ENCODE measurements at places on chromosomes 6 and 20.

DNA sequence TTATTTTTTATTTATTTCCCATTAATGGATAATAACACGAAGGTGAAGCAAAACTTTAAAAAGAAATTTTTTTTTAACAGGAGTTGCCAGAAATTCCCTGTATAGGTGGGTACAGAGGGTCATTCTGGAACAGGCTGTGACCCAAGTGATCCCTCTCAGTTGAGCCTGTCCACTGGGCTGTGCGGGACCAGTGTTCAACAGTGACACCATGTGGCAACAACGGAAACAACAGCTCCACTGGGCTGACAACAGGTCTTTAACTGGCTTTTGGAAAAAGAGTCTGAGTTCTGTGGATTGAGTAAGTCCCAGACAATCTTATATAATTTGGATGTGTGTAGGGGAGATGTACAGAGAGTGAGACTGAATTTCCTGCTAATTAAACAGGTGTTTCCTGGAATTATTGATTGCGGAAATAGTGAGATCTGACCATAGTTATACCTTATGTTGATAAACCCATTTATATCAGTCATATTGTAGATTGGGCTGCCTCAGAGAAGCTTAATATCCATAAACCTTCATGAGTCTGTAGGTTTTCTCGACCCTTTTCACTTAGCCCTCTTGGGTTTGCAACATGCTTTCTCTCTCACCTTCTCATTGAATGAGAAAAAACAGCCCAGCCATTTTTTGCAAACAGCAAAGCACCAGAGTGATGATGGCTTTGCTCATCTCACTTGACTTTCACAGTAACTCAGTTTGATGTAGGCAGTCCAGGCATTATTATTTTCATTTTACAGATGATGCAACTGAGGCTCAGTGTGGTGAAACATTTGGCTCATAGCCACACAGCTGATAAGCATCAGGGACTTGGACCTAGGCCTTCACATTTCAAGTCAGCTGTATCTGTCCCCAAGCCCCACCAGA lies 17.5 kb downstream of the KIAA1755 start:
- DNase-seq, result no peak

DNA sequence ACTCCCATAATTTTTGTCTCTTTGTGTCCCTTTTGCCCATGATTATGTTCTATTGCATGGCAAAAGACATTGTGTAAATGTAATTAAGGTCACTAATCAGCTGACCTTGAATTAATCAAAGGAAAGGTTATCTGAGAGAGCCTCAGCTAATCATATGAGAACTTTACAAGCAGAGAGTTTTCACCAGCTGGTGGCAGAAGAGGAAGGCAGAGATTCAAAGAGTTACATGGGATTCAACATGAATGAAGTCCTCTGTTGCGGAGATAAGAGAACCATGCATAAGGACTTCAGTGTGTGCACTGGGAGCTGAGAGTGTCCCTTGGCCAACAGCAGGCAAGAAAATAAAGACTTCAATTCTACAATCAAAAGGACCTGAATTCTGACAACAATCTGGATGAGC lies 494.1 kb upstream of the ARID1B start:
- DNase-seq, result no peak

- no peak for DNase-seq
Measured at GRCh38 chr6:136408204-136408603, 118.6 kb upstream of the BCLAF1 start.

DNA sequence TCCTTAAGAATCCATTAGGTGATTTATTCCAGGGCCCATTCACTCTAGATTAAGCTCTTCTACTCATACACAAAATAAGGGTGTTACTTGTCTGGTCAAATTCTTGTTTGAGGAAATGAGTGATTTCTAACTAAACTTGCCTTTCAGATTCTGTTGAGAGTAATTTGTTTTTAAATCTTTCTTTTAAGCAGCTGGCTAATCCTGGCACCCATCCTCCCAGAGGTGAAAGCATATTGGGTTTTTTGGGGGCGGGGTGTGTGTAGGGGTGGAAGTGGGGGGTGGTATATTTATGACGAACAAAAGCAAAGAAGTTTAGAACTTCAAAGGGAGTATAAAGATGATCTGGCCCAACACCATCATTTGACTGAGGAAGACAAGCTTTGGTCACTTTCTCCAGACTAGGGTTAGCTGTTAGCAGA lies 94.7 kb downstream of the RTN4IP1 start:
- no peak for DNase-seq

DNA sequence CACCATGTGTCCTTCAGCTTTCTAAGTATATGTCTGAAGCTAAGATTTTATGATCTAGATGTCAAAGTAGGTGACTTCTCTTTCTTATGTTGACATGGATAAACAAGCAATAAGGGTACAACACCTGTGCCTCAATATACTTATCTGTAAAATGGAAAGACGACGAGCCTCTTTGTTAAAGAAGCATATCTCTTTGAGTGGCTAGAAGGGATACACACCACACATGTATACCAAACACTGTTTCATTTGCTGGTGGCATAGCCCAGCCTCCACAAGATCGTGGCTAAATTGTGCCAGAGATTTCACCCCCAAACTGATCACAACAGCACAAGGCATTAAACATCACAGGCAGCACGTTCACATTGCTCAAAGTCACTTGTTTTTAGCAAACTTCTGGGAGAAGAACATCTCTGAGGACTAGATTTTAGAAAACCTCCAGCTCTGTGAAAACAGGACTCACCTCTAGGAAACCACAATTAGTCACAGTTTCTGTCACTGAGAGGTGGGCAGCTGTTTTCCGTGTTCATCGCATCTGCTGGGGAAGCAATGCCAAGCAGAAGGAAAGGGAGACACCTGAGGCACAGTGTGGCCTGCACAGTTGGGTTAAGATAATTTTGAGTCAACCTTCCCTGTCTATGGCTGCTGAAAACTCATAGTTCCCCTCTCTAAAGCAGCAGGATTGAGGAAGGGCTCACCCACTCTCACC lies 263.0 kb upstream of the PLCB4 start:
- no peak for DNase-seq

- no peak for DNase-seq
Measured at GRCh38 chr6:2183246-2183645, 62.2 kb downstream of the GMDS start.

DNA sequence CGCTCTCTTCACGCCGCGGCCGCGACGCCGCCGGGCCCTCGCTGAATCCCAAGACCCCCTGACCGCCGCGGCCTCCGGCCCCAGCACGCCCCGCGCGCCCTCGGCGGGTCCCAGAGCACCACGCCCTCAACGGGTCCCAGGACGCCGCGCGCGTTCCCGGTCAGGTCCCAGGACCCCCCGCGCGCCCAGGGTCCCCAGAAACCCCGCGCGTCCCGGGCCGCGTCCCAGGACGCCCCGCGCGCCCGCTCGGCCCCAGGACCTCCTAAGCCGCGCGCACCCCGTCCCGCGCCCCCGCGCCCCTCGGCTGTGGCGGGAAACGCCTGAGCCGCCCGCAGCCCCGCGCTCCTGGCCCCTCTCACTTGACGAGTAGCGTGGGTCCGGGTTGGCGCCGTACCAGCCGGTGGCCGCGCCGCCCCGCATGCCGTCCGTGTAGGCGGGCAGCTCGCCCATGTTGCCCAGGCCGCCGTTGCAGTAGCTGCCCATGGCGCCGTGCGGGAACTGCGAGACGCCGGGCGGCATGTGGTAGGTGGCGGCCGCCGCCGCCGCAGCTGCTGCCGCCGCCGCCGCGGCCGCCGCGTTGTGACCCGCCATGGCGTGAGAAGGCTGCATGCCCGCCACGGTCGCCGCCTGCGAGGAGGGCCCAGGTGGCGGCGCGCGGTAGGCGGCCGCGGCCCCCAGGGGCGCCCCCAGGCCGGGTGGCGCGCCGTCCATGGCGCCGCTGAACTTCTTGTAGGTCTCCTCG lies 556 bp downstream of the NKX2-4 start:
- DNase-seq, result peak; percentile 29

- no peak for DNase-seq
Measured at GRCh38 chr20:58837717-58838116, 13.0 kb downstream of the GNAS-AS1 start.

GRCh38 chr6:25219917-25220278 lies 59.3 kb upstream of the CARMIL1 start:
- no peak for DNase-seq

GRCh38 chr20:58173930-58174707 lies 54.3 kb downstream of the ANKRD60 start:
- no peak for DNase-seq

GRCh38 chr6:29981211-29981812 lies 39.0 kb downstream of the HLA-A start:
- no peak for DNase-seq

GRCh38 chr6:105867277-105867676 lies 218.9 kb upstream of the PRDM1 start:
- no peak for DNase-seq

DNA sequence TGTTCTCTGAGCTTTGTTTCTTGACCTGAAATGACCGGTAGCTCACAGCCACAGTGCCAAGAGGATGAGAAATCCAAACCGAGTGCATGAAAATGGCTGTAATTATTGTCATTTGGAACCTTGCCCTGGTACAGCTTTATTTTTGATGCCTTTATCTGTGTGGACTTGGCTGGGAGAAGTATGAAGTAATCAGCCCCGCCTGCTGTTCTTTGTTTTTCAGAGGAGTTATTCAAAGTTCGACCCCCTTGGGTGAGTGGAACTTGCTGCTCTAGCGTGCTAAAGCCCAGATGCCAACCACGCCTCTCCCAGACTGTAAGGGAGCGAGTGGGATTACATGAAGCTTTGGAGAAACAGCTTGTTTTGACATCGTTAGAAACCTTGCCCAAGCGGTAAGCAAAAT lies 48.3 kb downstream of the ECT2L start:
- DNase-seq, result no peak

- DNase-seq, result no peak
Measured at GRCh38 chr6:109781001-109781400, 89.9 kb downstream of the FIG4 start.

GRCh38 chr20:50013976-50014375 lies 31.2 kb downstream of the SNAI1 start:
- no peak for DNase-seq

- no peak for DNase-seq
Measured at GRCh38 chr6:51775942-51776860, 311.2 kb downstream of the PKHD1 start.
